Cardiac fibroblast (primary cell): ENCODE measurements at places on chromosomes 16 and 17.

GRCh38 chr17:82400830-82401229 lies 17.3 kb upstream of the HEXD start:
- DNase-seq = no peak

DNA sequence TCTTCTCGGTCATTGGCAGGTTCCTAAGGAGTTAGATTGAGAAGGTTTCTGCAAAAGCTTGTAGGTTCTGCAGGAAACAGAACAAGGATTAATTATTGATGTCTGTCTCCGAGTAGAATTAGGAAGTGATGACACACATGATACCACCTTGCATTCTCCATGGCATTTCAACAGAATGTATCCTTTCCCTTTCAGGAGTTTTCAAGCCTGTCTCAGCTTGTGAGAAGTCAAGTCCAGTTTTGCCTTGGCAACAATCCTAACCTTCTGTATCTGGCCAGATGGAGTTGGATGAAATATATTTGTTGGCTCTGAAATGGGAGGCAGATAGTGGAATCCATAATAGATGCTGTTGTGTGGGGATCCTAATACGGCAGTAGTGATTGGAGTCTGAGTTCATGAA lies 235.5 kb downstream of the SHISA9 start:
- DNase-seq = no peak

- no peak for DNase-seq
Measured at GRCh38 chr16:27768651-27769272, 218.8 kb downstream of the KATNIP start.

DNA sequence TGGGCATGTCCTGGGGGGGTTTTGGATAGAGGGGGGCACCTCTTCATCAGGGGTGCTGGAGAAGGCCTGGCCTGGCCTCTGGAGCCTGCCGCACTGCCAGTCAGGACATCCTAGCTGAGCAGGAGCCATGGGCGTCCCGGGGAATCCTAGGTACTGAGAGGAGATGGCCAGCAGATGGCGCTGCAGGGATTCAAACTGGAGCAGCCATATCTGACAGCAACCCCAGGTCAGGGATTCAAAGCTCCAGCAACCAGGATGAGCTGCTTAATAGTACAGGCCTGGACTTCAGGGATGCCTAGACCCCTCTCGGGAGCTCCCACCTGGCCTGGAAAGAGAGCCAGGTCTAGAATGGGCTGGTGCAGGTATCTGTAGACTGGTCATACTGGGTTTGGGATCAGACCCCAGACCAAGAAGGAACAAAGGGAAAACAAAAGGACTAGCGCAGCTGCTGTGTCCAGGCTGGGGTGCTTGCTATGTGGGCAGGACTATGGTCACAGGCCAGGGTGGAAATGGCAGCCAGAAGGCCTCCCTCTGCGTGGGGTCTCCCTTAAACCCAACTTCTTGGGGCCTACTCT lies 306.9 kb upstream of the RBFOX1 start:
- peak; percentile 27 for DNase-seq

GRCh38 chr17:42138749-42139492 lies 15.9 kb downstream of the RAB5C start:
- no peak for DNase-seq
